PC-3 (cell line): ENCODE measurements at places on chromosomes 5 and 9. TPM values are rescaled to one million over a fixed set of nuclear protein-coding genes. Genes with fewer than 3 reads are reported as not detected.

- no peak for DNase-seq
Measured at GRCh38 chr9:87795178-87795577, 69.3 kb downstream of the CTSL start.

DNA sequence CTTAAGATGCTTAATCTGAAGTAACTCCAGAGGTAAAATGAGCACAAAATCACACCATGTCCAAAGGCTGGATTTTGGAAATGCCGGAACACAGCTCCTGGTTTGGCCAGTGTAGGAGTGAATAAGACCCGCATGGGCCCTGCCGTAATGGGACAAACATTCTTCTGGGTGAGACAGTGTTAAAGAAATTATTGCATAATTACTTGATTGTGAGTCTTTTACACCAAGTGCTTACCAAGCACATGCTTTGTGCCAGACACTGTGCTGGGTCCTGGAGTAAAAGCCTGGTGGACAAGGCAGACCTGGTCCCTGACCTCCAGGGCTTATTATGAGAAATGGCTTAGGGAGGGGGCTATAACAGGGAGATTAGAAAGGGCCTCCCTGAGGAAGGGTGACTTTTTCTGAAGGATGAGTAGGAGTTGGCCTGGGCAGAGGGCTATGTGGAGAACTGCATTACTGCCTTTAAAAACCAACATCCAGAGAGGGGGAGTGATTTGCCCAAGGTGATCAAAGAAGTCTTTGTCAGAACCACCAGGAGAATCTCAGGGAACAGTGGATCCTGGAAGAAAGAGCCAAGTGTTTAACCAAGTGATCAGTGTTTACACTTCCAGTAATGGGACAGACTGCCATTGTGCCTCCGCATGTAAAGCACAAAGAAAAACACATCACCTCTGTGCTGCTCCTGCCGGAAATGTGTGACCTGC, 3.5 kb downstream of the PDE6A start:
- peak; percentile 56 for DNase-seq

DNA sequence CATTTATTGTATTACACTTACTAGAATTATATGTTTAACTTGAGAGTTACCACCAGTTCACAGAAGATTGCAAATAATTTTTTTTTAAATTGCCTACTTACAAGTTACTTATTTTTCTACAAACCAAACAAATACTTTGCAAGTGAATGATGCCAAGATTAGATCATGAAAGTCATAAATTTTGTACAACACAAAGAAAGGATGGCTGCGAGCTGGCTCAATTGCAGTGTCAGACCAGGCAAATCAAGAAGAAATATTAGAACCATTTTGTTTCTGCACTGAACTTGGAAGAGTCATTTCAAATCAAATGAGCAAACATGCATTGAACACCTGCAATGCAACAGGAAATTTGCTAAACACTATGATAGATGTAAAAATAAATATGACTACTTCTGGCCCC, 97.3 kb downstream of the PLCXD3 start:
- peak; percentile 22 for DNase-seq

DNA sequence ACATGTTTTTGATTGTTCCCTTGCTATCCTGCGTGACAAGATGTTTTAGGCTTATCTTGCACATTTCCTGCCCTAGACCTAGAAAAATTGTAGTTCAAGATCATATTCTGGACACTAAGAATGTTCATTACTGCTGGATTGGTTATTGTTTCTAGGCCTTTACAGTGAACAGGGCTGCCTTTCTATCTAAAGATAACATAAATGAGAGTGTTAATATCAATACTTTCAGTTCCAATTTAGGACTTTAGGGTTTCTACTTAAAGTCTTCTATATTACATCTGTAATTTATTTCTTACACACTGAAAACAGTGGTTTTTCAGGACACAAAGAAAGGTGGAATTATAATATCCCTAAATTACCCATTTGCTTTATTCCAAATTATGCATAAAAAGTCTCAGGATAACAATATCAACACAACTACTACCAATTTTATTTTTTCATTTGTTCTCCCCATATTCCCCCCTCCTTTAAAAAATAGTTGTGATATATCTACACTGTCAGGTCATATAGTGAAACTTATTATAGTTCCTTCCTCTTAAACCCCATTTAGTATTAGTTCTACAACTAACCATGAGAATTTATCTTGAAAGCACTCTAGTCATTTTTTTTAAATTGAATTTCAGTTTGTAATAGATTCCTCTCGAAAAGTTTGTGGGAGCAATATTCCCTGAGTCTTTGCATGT, 293.9 kb upstream of the RIOK2 start:
- no peak for DNase-seq

GRCh38 chr5:57360871-57361270, 121.7 kb downstream of the ACTBL2 start:
- no peak for DNase-seq

The DRD1 gene
- total RNA-seq, result not detected in 2 replicates

The HNRNPH1 gene
- 533 and 610 TPM in 2 replicates for total RNA-seq

The ANKRD18A gene
- total RNA-seq, result 2.2 and 3.4 TPM in 2 replicates
